SW480 (cell line): ENCODE measurements at places on chromosomes 6 and 20.

GRCh38 chr6:28488916-28489365 is 26.7 kb downstream of the GPX6 start:
- DNase-seq: no peak

GRCh38 chr6:27825025-27825793 is 87.0 kb downstream of the OR2B2 start:
- DNase-seq: no peak

- no peak for DNase-seq
Observed at GRCh38 chr6:49607391-49607982, 29.2 kb downstream of the RHAG start.

DNA sequence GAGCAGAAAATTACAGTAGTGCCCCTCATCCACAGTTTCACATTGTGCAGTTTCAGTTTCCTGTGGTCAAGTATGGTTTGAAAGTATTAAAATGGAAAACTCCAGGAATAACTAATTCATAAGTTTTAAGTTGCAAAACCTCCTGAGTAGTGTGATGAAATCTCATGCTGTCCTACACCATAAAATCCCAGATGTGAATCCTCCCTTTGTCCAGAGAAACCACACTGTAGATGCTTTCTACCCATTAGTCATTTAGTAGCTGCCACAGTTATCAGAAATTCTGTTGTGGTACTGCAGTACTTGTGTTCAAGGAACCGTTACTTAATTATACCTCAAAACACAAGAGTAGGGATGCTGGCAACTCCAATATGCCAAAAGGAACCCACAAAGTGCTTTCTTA is 74.7 kb downstream of the PTCHD4 start:
- no peak for DNase-seq

DNA sequence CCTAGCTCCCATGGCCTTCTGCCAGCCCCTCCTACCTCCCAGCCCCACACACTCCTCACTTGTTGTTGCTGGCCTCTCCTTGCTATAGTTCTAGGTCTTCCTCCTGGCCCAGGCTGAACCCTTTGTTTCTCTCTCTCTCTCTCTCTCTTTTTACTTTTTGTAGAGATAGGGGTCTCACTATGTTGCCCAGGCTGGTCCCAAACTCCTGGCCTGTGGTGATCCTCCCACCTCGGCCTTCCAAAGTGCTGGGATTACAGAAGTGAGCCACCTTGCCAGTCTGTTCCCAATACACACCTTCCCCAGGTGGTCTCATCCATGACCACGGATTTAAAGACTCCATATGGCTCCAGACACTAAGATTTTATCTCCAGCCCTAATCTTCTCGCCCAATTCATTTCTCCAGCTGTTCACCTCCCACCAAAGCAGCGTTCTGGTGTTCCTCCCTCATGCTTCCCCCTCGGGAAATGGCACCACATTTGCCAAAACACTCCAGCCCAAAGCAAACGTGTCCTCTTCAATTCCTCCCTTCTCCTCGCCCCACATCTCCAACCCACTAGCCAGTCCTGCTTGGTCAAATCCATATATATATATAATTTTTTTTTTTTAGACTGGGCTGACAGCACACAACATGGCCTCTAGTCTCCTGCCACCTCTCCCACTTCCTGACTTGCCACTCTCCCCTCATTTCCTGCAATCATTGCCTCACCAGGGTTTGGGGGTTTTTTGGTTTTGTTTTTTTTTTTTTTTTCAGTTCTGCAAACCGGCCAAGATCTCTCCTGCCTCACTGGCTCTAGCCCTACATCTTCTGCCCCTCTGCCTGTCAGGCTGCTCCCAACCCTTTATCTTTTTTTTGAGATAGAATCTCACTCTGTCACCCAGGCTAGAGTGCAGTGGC is 104.4 kb downstream of the NCR2 start:
- no peak for DNase-seq

DNA sequence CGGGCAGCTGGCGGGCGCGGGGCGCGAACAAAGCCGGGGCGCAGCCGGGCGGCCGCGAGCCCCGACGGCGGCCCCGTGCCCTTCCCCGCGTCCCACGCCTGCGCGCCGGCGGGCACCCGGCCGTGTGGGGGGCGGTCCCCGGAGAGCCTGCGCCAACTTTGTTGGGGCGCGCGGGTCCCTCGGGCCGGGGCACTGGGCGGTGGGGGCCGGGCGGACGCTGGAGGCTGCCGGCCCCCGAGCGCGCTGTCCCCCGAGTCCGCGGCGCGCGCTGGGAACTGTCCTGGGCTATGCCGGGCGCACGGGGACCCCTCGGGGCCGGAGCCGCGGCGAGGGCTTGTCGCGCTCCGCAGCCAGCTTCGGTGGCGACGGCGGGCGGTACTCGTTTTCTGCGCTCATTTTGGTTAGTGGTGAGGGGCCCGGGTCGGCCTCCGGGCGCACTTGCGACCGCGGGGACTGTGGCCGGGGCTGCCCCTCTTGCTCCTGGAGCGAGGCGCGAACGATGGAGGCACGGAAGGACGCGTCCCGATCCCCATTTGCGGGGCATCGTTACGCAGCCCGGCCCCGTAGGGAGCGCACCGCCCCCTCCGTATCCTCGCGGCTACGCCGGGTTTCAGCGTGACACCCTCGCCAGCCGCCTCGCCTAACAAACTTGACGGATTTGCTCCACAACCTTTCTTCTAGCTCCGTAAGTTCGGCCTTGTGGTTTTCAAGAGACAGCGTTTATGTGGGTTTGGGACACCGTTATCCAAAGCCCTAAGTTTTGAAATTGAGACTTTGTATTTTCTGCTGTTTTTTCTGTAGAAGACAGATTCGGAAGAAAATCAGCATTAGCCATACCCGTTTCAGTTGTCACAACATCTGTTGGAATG is 622 bp downstream of the SS18L1 start:
- DNase-seq: peak; percentile 71

- no peak for DNase-seq
Observed at GRCh38 chr6:134512981-134513391, 195.1 kb upstream of the SGK1 start.

GRCh38 chr6:70394518-70395300 is 18.6 kb upstream of the FAM135A start:
- DNase-seq: no peak

DNA sequence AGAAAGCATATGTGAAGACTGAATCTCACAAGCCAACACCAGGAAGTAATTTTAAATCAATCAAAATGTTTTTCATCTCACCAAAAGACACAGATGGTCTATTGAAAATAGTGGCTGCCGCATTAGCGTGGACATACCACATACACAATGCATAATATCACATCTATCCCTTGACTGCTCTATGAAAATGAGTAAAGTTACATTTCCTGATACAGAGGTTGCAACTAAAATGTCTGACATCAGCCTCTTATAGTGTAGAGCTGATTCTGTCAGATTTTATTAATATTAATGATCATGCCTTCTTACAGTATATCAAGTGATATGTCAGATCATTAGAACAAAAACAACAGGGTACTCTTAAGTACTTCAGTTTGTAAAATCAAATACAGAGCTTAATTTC is 339.8 kb upstream of the EPHA7 start:
- DNase-seq: no peak

GRCh38 chr6:47428746-47429664 is 48.6 kb upstream of the CD2AP start:
- no peak for DNase-seq

GRCh38 chr20:59933296-59933848 is at the start of gene SYCP2:
Gene SYCP2, minus strand, starts transcription at chr20:59933637. Its CDS starts 11,224 bp downstream, at chr20:59922413.
- peak; percentile 22 for DNase-seq

DNA sequence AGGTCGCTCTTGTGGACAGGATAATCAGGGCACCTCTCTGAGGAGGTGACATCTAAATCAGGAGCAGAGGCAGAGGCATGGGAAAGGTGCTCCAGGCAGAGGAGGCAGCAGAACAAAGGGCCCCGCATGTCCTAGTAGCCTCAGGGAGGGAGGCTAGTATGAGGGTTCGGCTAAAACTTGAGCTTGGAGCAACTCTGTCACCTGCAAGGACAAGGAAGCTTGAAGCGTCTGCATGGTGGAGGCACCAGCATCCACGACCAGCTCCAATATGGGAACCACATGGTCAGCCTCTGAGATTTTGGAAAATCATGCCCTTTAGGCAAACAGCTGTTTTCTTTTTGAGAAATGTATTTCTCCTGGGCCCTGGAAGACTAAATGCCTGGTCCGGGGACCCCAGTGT is 13.0 kb upstream of the MPC1 start:
- no peak for DNase-seq

DNA sequence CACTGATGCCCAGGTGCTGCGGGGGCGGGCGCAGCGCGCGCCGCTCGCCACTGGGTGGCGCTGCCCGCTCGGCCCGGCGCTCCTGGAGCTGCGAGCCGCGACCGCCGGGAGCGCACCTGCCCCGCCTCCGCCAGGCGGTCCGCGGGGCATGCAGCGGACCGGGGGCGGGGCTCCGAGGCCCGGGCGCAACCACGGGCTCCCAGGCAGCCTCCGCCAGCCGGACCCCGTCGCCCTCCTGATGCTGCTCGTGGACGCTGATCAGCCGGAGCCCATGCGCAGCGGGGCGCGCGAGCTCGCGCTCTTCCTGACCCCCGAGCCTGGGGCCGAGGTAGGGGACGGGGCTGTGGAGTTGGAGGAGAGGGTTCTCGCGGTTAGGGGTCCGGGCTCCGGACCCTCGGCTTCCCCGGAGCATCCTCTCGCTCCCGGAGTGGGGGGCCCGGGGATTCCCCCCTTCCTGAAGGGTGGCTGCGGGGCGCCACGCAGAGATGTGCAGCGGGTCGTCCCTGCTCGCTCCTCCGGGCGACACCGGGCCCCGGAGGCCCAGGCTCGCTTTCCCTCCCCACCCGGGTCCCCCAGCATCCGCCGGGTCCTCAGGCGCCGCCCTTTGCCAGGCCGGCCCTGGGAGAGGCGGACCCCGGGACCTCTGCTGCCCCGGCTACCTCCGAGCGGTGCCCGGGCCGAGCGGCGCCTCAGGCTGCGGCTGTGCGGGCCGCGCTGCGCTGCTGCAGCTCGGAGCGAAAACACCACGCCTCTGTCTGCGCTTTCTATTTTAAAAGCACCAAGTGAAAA is at the start of gene BCAS4:
Gene BCAS4, plus strand, starts transcription at position 216 of the 789 bp plus-strand sequence. Its CDS starts 23 bp downstream, at position 239.
- DNase-seq: peak; percentile 91

DNA sequence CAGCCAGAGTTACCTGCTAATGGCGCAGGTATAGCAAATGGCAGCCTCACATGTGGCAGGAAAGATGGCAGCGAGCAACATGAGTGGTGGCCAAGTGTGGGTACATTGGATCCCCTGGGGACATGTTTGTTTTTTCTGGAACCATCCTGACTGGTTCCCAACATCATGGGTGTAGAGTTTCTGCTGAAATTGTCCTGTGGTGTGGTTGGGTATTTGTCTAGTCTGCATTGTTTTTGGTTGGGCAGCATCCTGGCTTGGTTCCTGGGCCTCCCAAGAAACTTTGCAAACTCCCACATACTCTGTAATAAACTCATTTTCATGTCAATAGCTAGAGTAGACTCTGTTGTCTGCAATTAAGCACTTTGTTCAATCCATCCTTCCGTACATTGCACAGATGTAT is 282.6 kb downstream of the CDC5L start:
- DNase-seq: no peak

DNA sequence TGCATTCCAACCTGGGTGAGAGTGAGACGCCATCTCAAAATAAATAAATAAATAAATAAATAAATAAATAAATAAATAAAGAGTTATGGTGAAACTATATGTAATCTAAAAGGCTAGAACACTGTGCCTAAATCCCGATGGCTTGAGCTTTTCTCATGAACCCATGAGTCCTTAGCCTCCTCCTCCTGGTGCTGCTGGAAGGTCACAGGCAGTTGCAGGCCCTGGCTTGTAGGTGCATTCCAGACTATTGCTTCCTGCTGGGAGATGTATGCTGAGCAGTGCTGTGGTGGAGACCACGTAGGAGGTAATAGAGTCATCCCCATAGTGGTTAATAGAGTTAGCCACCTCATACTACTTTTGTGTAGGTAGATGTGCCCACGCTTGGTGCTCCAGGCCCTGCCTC is 12.5 kb downstream of the PTK7 start:
- DNase-seq: peak; percentile 47

- no peak for DNase-seq
Observed at GRCh38 chr20:57654998-57655808, 35.0 kb upstream of the ZBP1 start.

DNA sequence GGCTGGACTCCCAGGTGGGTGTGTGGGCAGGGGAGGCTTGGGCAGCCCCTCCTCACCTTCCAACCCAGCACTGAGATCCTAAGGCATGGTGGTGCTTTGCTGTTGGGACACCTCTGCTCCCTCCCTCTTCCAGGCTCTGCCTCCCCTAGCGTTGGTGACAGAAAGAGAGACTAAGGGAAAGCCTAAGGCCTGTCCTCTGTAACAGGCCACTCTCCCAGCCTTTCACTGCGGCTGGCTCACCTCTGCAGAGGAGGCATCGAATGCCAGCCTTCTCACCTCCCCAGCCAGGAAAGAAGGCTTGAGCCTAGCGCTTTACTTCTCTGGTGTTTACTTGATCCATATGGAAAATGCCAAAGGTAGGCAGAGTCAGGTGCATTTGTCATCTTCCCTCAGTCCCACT is 3.5 kb upstream of the CDH26 start:
- DNase-seq: no peak

DNA sequence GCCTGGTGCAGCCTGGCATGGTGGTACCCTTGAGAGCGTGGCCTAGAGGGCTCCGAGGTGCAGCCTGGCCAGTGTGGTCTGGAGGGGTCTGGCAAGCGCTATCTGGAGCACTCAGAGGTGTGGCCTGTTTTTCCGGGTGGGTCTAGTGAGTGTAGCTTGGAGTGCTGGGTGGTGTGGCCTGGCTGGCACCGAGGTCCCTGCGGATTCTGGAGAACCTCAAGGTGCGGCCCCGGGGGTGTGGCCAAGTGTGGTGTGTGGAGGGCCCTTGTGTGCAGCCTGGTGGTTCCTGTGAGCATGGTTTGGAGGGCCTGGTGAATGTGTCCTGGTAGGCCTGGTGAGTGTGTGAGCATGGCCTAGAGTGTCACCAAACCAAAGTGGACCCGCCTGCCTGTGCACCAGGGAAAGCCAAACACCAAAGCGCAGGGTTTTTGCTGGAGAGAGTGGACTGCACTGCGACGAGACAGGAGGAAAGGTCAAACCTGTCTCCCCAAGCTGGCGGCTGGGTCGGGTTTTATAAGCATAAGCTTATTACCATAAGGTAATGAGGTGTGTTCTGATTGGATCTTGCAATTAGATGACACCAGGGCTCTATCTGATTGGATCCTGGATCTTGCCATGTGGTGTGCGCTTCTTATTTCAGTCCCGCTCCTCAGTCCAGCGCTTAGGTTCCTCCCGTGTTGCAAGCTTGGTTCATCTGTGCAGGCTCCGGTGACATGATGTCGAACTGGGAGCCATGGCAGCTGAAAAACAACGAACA is 35.7 kb downstream of the IGF2R start:
- DNase-seq: no peak

- no peak for DNase-seq
Observed at GRCh38 chr6:109331081-109331480, 51.2 kb downstream of the CD164 start.
